Left colon (tissue), 2 donors: ENCODE measurements at places on chromosomes 7 and 10.

DNA sequence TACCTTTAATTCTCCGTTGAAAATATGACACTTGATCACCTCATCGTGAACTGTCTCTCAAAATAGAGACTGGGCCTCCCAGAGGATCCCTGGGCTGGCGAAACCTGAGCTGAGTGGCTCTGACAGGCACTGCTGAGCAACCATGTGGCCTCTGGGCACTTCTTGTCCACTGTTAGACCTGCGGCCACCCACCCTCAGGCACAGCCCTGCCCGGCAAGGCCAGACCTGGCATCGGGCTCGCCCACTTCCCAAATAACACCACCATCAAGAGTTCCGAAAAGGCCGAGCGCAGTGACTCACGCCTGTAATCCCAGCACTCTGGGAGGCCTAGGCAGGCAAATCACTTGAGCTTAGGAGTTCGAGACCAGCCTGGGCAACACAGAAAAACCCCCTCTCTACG, 82.5 kb downstream of the COBL start:
- DNase-seq = no peak

GRCh38 chr10:5697342-5697741, 12.7 kb downstream of the TASOR2 start:
- no peak for DNase-seq

DNA sequence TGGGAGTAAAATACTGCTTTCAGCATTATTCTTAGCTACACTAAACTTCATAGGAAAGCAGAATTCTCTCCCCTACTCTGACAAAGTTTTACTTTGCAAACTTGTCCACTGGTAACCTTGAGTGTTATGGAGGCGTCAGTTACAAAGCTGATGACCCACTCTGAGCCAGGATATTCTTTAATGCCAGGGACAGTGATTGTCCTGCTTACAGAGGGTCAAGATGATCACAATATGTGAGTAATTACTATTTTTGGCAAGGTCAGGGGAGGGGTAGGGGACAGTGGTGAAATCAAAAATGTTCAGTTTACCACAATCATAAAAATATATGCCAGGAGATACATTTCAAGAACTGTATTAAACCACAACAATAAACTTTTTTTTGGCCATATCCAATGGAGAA, 520.6 kb downstream of the SUGCT start:
- DNase-seq = no peak

DNA sequence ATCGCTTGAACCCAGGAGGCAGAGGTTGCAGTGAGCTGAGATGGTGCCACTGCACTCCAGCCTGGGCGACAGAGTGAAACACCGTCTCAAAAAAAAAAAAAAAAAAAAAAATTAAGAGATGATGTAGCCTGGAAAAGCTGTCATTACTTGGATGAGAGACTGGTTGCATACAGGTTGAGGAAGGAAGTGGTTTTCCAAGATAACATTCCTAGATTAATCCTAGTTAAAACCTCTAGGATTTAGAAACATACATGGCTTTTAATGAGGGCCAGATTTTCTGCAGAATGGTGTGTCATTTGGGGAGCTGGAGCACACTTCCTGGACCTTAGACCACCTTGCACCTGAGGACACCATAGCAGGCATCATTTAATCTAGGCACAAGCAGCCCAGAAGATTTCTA, 17.8 kb downstream of the VWA2 start:
- no peak for DNase-seq

GRCh38 chr10:21385996-21386585, 139.4 kb downstream of the SKIDA1 start:
- DNase-seq = no peak

DNA sequence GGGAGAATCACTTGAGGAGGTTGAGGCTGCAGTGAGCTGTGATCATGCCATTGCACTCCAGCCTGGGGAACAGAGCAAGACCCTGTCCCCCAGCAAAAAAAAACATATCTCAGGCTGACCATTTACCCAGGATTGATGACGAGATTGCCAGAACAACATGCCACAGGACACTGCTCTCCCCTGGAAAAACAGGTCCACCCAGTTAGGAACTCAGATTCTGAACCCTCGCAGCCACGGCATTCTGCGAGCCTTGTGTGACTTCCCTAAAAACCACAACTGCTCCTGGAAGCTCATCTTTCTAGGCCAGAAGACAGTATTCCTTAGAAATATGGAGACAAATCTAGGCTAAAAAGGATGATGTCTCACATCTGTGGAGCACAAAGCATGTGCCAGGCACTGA, 42.1 kb upstream of the SH2B2 start:
- no peak for DNase-seq

GRCh38 chr10:49627644-49628247, 13.9 kb downstream of the CHAT start:
- no peak for DNase-seq

- DNase-seq = no peak
These were observed 49.4 kb downstream of the CXCL12 start for GRCh38 chr10:44335330-44336021.

DNA sequence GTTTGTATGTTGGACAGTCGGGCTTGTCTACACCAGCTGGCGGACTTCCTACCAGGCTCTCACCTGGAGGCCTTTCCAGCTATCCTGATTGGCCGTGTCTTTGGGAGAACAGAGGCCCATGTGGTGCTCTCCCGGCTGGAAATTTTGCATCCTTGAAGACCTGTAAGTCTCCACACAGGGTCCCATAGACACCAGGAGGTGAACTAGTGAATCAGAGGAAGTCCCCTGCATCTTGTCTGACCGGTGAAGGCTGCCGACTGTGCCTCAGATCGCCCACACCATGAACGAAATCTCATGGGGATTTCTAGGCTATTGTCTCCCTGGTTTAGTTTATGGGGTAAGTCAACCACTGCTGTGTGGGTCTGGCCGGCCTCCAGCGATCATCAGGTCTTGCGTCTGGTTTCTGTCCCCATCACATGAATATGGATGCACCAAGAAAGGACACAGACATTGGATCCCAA, 108.4 kb upstream of the LYZL2 start:
- no peak for DNase-seq

GRCh38 chr10:62025901-62026879, 124.7 kb downstream of the ARID5B start:
- DNase-seq = no peak

- peak; percentile 92 for DNase-seq
These were observed 74.1 kb downstream of the GTF2IRD1 start for GRCh38 chr7:74527842-74528241.

GRCh38 chr10:63825111-63825510, 303.9 kb downstream of the REEP3 start:
- DNase-seq = no peak

- DNase-seq = no peak
These were observed 972 bp downstream of the ORC5 start for GRCh38 chr7:104206841-104207240.

- no peak for DNase-seq
These were observed 18.5 kb downstream of the PRKCQ start for GRCh38 chr10:6561552-6561951.

GRCh38 chr7:149156898-149157297, 9.6 kb downstream of the ZNF398 start:
- DNase-seq = no peak

GRCh38 chr7:98795741-98796493, 73.9 kb downstream of the TMEM130 start:
- DNase-seq = no peak

GRCh38 chr7:147405621-147406020, 1184.9 kb upstream of the C7orf33 start:
- DNase-seq = no peak
